ENCODE measurements at places on chromosomes 7 and 10.

- DNase-seq: no peak
Measured at GRCh38 chr10:123512901-123513775, 153.0 kb upstream of the GPR26 start.

GRCh38 chr10:103291588-103291987, 14.7 kb downstream of the INA start:
- DNase-seq: no peak

GRCh38 chr7:68754414-68754813, 843.9 kb upstream of the AUTS2 start:
- DNase-seq: no peak

GRCh38 chr7:135300913-135301765, 67.5 kb downstream of the STRA8 start:
- no peak for DNase-seq

GRCh38 chr7:7051206-7051877, 131.0 kb upstream of the C1GALT1 start:
- DNase-seq: no peak

DNA sequence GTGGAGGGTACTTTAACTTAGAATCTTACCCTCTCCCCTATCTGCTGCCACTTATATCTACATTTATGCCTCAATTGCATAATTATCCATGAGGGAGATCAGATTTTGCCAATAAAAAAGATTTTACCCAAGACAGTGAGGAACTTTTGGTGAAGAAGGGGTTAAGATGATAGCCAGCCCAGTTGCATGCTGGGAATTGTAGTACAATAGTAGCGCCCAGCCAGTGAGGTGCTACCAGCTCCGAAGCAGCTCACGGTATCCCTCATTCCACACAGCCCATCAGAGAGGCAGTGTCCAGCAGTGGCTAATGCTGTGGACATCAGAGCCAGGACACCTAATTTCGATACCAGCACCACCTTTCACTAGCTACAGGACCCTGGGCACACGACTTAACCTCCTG, 5.9 kb upstream of the LGI1 start:
- no peak for DNase-seq

- no peak for DNase-seq
Measured at GRCh38 chr10:5818894-5819293, 5.7 kb upstream of the GDI2 start.

- DNase-seq: no peak
Measured at GRCh38 chr7:3217166-3217565, 83.9 kb upstream of the SDK1 start.

DNA sequence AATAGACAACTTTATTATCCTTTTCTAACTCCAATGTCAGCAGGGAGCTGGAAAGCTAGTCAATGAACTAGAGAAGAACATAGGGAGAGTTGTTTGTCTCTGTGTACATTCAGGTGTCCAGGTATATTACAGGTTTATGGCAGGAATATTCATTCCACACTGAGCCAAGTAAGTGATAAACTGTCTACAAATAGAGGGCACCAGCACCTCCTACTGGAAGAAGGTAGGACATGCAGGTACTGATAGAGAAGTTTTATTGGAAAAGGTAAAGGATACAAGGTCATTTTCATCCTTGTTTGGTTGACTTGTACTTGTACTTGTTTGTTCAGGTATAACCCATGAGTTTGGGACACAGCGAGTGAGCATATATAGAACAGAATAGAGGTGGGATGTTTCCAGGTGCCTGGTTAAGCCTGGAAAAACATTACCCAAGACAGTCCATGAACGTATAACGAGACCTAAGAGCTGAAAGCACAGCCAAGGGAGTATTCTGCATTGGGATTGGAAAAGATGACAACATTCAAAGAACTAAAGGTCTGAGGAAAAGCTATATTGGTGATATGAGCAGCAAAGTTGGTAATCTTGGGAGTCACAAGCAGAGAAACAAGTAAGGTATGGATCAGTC, 61.4 kb upstream of the PPP1R3C start:
- DNase-seq: no peak

GRCh38 chr7:112147793-112148361, 58.3 kb downstream of the DOCK4 start:
- no peak for DNase-seq

DNA sequence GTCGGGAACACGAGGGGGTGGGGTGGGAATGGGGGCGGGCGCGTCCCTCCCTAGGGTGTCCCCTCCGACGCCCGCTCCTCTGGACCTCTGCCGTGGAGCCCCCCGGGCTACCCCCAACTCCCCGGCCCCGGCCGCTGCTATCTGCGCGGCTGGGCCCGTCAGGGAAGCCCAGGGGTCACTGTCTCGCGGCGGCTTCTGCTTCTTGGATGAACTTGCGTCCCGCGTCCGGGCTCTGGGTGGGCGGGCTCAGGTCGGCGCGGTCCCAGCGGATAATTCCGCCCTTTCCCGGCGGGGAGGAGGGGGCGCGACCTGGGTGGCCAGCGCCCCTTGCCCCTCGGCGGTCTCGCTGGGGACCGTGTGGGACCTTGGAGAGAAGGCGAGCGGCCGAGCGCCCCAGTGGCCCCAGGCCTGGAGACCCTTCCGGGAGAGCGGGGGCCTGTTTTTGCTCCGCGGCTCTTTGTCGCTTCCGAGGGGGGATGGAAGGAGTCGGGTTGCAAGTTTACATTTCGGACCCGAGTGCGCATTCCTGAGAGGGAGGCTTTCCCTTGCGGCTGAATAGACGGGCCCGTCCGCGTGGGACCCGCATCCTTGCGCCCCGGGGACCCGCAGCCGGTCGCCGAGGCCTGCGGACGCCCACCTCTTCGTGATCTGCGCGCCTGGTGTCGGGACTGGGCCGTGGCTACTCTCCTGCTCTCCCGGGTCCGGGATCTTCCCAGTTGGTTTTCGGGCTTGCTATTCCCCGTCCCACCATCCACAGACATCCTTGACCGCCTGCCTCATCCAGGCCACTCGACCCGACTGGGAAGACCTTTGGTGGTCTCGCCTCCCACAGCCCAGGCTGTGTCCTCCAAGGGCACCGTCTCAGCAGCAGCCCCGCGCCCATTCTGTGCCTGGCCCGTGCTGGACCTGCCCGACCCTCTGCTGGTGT, 812 bp downstream of the DOCK1 start:
- no peak for DNase-seq
